ENCODE measurements at places on chromosomes 3 and 15.

- DNase-seq = no peak
Observed at GRCh38 chr3:165343185-165343584, 147.0 kb upstream of the SLITRK3 start.

DNA sequence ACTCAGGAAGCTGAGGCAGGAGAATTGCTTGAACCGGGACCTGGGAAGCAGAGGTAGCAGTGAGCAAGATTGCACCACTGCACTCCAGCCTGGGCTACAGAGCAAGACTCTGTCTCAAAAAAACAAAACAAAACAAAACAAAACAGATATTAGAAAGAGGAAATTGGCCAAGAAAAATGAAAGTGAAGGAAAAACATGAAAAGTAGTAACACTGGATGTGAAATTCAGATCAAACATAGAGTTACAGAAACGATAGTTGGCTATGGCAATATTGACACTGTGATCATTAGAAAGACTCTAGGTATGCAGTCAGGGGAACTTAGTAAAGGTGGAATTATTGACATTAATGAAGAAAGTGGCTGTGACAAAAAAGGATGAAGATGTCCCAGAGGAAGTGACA, 13.2 kb upstream of the TIPARP start:
- no peak for DNase-seq

- DNase-seq = no peak
Observed at GRCh38 chr3:105912891-105913290, 44.1 kb upstream of the CBLB start.

DNA sequence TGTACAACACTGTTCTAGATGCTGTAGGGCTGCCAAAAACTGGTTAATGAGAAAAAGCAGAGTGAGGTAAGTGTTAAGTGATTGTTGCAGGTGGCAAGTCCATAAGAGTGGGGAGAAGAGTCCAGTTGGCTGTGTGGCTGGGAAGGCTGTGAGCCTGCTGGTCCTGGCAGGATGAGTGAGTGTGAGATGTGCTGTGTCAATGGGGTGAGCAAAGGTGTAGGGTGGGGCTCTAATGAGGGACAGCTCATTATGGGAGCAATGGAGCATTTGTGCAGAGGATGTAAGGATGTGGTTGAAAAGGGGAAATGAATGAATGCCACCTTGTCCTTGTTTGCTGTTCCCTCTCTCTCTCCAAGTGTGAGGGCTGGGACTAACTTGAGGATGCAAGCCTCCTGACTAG, 145.3 kb upstream of the ROPN1 start:
- no peak for DNase-seq

- DNase-seq = no peak
Observed at GRCh38 chr15:78761891-78762385, 49.3 kb downstream of the ADAMTS7 start.

GRCh38 chr3:154334973-154335420, 10.7 kb upstream of the DHX36 start:
- DNase-seq = no peak
